ENCODE measurements at places on chromosomes 7 and 10.

GRCh38 chr7:114409750-114410149 is 4.9 kb upstream of the FOXP2 start:
- no peak for DNase-seq

GRCh38 chr7:47924266-47924665 is 24.0 kb downstream of the PKD1L1 start:
- DNase-seq = no peak

DNA sequence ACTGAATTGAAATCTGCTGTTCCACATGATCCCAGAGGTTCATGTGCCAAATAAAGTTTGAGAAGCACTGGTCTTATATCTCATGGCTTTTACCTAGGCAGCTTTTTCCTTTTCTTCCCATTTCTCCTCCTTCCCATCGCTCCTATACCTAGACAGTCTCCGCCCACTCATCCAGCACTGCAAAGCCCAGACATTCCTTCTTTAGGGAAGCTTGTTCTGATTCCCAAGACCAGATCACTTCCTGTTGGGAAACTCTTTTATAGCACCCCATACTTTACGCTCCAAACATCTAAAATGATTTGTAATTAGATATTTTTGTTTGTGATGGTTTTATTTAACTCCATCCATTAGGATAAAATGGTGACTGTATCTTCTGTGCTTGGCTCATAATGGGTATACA is 75.9 kb downstream of the BMPER start:
- no peak for DNase-seq

DNA sequence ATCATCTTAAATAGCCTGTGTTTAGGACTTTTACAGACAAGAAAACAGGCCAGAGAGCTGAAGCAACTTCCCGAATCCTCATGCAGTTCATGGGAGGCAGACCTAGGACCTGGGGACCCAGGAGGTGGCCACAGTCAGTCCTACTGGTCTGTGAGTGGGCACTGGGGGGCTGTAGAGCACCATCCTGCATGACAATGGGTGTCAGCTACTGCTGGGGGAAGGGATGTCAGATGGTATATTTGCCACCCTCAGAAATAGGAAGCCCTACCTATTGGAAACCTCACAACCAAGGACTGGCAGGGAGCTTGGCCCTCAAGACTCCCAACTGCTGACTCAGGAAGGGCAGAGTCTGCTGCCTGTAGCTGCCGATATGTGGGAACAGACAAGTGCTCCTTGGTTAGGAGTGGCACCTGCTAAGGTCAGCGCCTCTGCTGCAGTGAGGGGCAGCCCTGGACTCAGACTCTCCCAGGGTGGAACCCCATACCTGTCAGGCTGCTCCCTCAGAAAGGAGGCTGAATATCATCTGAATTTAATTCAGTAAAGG is 29.7 kb downstream of the OGDH start:
- no peak for DNase-seq

Measured in CD4-positive, alpha-beta T cell treated with Interleukin-15 for 1 hour (primary cell).